ENCODE measurements at places on chromosomes 1 and 21. TPM values are rescaled to one million over a fixed set of nuclear protein-coding genes. Genes with fewer than 3 reads are reported as not detected.

Gene KRTAP12-2
- total RNA-seq, result not detected

Gene GIPC2
- total RNA-seq, result 0.38 TPM

Gene ASCL5
- under 0.01 TPM for total RNA-seq

Gene FAM177B
- not detected for total RNA-seq

Gene MMEL1
- total RNA-seq, result 0.13 TPM

Gene CAMK2N1
- total RNA-seq, result 6.9 TPM
